ENCODE measurements at places on chromosomes 6 and 20. TPM values are rescaled to one million over a fixed set of nuclear protein-coding genes. Genes with fewer than 3 reads are reported as not detected.

GRCh38 chr6:72553531-72554511 is 68.0 kb upstream of the KCNQ5 start:
- no peaks in the 10 kb centered on the region for H3K27me3 ChIP-seq
- H3K4me1 ChIP-seq: peaks cover 4% of the 10 kb centered on the region
- no peak overlapping the region for H3K27ac ChIP-seq
- H3K4me3 ChIP-seq: no peak overlapping the region

DNA sequence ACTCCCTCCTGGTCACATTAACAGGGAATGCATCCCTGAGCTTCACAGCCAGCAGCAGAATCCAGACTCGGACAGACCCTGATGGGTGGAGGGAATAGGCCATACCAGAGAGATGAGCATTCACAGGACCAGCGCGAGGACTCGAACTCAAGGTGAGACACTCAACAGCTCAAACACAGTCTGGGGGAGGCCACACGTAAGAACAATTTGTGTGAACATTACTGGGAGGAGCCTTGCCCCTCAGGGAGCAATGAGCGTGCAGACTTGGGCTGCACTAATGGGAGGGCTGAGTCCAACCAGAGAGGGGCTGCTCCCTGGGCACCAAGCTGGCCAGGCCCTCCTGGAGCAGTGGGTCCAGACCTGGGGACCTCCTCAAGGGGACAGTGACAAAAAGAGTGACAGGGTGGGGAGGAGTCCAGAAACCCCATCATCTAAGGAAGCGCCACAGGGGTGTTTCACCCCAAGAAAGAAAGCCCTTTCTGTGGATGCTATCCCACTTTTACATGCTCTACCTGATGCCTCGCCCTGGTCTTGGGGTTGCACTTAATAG is 118.4 kb downstream of the MRPL14 start:
- H3K4me3 ChIP-seq: no peak overlapping the region
- no peaks in the 10 kb centered on the region for H3K27me3 ChIP-seq
- H3K4me1 ChIP-seq: peaks cover 54% of the 10 kb centered on the region
- DNase-seq: no peak
- no peaks in the 10 kb centered on the region for H3K36me3 ChIP-seq

- peak; percentile 12 for DNase-seq
- H3K4me3 ChIP-seq: no peak overlapping the region
- H3K4me1 ChIP-seq: no peaks in the 10 kb centered on the region
- no peaks in the 10 kb centered on the region for H3K27me3 ChIP-seq
These were observed 275.3 kb downstream of the TBC1D7 start for GRCh38 chr6:13053006-13053461.

DNA sequence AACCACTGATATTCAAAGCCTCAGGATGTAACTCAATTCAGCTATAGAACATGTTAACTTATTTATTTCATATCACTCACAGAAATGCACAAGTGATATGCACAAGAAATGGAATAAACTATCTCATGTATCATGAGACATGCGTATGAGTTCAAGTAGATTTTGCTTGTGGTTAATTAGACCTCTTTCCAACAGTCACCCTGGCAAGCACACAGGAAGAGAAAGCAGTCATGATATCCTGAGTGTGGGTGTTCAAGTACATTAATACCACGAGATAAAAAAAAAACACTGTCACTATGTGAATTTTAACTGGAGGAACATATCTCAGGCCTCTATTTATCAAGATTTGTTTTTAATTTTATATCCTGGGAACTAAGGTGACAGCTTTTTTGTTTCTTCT is 64.2 kb downstream of the LAMP5 start:
- H3K4me3 ChIP-seq: no peak overlapping the region
- H3K36me3 ChIP-seq: no peaks in the 10 kb centered on the region
- no peak overlapping the region for H3K27ac ChIP-seq
- no peaks in the 10 kb centered on the region for H3K4me1 ChIP-seq

DNA sequence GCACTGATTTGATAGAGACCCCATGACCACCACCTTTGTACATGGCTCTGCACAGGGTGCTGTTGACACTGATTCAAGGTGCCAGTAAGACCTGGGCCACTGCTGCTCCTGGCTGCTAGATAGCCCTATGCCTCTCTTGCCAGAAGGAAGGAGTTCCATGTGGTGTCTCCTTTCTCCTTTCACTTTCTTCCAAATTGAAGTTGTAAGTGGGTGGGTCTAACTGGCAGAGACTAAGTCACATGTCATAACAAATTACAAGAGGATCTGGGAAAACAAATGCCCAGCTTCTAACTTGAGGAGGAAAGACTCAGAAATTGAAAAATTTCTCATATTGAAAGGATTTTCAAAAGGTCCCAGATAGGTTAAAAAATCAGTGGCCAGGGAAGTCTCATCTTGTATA is 116.8 kb downstream of the TFAP2B start:
- DNase-seq: no peak
- no peaks in the 10 kb centered on the region for H3K27me3 ChIP-seq
- no peaks in the 10 kb centered on the region for H3K4me1 ChIP-seq
- H3K36me3 ChIP-seq: no peaks in the 10 kb centered on the region

- no peak for DNase-seq
- no peaks in the 10 kb centered on the region for H3K27me3 ChIP-seq
- no peaks in the 10 kb centered on the region for H3K36me3 ChIP-seq
- no peak overlapping the region for H3K4me3 ChIP-seq
- peaks cover 6% of the 10 kb centered on the region for H3K4me1 ChIP-seq
These were observed 51.2 kb upstream of the FANCE start for GRCh38 chr6:35400901-35401311.

DNA sequence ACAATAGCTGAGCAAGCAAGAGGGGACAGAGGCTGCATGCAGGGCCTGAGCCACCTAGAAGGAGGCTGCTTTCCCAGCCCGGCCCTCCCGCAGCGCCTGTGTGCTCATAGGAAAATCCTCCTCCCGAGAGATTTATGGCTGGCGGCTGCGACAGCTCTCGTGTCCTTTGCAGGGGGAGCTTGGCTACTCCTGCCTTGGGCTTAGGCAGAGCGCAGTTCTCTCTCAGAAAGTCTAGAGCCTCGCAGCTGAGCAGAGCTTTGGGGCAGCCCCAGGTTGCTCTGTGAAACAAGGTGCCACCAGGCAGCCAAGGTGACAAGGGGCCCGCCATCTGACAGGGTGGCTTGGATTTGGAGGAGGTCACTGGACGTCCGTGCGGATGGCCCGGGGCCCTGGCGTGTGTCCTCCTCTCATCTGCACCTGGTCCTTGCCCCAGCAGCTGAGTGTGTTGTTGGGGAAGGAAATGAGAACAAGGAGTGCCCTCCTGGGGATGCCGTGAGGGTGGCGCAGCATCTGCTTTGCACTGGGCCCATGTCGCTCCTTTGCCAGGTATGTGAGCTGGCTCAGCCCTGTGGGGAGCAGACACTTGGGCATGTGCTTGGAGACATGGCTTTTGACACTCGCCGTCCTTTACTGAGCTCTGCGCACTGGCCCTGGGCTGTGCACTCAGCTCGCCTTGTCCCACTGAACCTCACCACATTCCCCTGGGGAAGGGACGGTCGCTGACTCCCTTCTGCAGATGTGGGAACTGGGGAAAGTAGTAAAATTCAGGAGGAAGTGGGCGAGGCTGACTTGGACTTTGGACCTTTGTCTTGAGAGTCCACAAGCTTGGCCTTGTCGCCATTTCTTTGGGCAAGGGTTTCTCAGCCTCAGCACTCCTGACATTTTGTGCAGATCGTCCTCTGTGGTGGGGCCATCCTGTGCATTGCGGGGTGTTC is 41.9 kb downstream of the EDN3 start:
- H3K36me3 ChIP-seq: no peaks in the 10 kb centered on the region
- no peaks in the 10 kb centered on the region for H3K27me3 ChIP-seq
- no peaks in the 10 kb centered on the region for H3K4me1 ChIP-seq
- no peak for DNase-seq
- no peak overlapping the region for H3K4me3 ChIP-seq
- H3K27ac ChIP-seq: no peak overlapping the region

GRCh38 chr6:87847830-87848210 is 145.8 kb upstream of the AKIRIN2 start:
- no peaks in the 10 kb centered on the region for H3K36me3 ChIP-seq
- H3K27ac ChIP-seq: no peak overlapping the region
- no peaks in the 10 kb centered on the region for H3K27me3 ChIP-seq

DNA sequence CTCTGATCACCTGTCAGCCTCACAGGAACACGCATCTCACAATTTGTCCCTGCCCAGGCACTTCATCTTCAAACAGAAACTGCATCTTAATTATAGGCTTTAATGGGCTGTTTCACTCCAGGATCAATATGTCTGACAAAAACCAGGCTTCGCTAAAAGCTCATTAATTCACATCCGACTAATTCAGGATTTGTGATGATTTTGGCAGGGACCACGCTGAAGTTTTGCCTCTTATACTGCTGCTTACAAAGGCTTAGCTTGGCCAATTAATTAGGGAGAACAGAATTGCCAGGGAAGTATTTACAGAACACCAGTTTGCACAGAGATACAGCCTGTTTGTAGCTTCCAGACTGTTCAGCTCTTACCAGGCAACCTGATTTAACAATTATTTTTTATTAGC is 541.0 kb upstream of the SPTLC3 start:
- no peak overlapping the region for H3K27ac ChIP-seq
- H3K27me3 ChIP-seq: no peaks in the 10 kb centered on the region
- no peak overlapping the region for H3K4me3 ChIP-seq
- no peaks in the 10 kb centered on the region for H3K36me3 ChIP-seq
- no peak for DNase-seq
- H3K4me1 ChIP-seq: no peaks in the 10 kb centered on the region

DNA sequence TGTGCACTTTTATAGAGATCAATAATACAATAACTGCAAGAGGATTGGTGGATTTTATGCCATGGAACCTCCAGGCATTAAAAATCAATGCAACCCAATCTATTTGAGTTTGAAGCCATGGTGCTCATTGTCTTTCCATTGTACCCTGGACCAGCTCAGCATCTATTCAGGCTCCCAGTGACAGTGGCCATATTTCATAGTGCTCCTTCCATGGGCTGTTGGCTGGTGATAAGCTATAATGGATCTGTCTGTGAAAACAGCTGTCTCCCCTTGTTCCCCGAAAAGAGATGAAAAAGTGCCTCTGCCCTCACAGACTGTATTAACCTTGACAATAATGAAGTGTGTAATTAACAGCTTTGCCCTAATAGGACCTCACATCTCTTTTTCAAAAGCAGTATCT is 74.3 kb downstream of the LAMP5 start:
- H3K27ac ChIP-seq: no peak overlapping the region
- no peak for DNase-seq
- no peak overlapping the region for H3K4me3 ChIP-seq
- H3K4me1 ChIP-seq: no peaks in the 10 kb centered on the region
- no peaks in the 10 kb centered on the region for H3K27me3 ChIP-seq

GRCh38 chr20:38985603-38986170 is 23.5 kb downstream of the DHX35 start:
- peaks cover 31% of the 10 kb centered on the region for H3K36me3 ChIP-seq
- peak overlapping the region; percentile 55 for H3K27ac ChIP-seq
- no peaks in the 10 kb centered on the region for H3K27me3 ChIP-seq
- H3K4me1 ChIP-seq: peaks cover 18% of the 10 kb centered on the region
- no peak for DNase-seq
- H3K4me3 ChIP-seq: no peak overlapping the region

Gene EPPIN
- total RNA-seq: not detected

Gene VGLL2
- total RNA-seq: 4.9 TPM

Gene MCCD1
- not detected for total RNA-seq

Gene CD109
- total RNA-seq: 3.1 TPM

Gene SAMD10
- total RNA-seq: not detected

All from gastrocnemius medialis (tissue), 4 donors.